Renal pelvis (tissue), 12 donors: ENCODE measurements at places on chromosomes 2 and 18. TPM values are rescaled to one million over a fixed set of nuclear protein-coding genes. Genes with fewer than 3 reads are reported as not detected.

Gene SCG2
- 0.54 TPM for polyA plus RNA-seq

Gene FAM110C
- 13.7 TPM for polyA plus RNA-seq

Gene LRP2
- 204 TPM for polyA plus RNA-seq

Gene GAREM1
- polyA plus RNA-seq = 29.3 TPM

DNA sequence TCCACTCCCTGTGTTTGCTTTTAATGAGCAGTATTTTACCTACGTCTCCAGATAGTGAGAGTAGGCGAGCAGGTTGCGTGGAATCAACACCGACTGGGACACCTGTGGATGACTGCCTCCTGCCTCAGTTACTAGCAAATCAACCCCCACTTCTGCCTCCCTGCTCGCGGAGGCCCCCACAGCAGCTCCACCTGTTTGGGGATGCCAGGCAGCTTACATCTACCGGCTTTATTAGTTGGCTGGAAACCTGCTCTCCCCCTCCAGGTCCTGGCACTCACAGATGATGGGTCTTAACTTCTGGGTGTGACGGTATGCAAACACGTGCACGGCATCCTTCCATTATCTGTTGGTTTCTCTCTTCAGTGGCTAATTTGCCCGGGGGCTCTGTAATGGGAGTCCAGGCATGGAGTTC lies 164.4 kb upstream of the SESTD1 start:
- DNase-seq = no peak

- no peak for DNase-seq
Observed at GRCh38 chr2:178066890-178067669, 5.5 kb downstream of the PDE11A start.

GRCh38 chr2:119308793-119309330 lies 57.8 kb downstream of the C2orf76 start:
- DNase-seq = no peak

DNA sequence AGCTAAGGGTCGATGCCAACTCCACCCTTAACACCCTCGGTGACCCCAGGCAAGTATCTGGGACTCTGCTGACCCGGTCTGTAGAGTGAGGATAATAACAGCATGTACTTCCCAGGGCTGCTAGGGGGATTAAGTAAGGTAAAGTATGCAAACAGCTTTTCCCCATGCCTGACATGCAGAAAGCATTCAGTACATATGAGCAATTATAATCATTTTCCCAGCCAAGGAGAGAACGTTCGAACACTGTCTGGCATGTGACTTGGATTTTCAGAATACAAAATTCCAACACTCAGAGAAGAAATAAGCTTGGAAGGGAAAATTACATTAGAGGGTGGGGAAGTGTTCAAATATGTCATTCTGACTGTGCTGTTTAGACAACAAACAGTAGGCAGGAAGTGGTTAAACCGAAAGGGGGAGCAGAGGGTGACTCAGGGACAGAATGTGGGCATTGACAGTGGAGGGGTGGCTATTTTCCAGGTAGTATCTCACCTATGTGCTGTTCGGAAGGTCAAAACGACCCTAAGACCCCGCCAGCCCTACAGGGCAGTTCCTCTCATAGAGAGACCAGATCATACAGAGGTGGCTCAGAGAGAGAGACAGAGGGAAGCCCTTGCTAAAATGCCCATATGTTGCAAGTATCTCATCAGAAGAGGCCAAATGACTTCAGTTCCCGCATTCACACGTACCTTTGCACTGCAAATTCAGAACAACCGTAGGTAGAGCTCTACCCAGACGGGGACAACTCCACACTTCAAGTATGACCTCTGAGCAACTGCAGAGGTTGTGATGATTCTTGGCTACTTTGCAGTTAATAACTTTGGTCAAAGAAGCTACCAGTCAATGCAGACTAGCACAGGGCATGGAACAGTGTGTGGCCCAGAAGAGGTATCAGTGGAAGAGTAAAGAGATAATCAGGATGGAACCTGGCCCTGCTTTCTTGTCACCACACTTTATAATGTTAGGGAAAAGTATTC lies 14.8 kb downstream of the ASPRV1 start:
- no peak for DNase-seq

GRCh38 chr18:45839414-45840395 lies 14.2 kb downstream of the SIGLEC15 start:
- peak; percentile 20 for DNase-seq

GRCh38 chr2:99911736-99912135 lies 230.7 kb downstream of the AFF3 start:
- DNase-seq = no peak

DNA sequence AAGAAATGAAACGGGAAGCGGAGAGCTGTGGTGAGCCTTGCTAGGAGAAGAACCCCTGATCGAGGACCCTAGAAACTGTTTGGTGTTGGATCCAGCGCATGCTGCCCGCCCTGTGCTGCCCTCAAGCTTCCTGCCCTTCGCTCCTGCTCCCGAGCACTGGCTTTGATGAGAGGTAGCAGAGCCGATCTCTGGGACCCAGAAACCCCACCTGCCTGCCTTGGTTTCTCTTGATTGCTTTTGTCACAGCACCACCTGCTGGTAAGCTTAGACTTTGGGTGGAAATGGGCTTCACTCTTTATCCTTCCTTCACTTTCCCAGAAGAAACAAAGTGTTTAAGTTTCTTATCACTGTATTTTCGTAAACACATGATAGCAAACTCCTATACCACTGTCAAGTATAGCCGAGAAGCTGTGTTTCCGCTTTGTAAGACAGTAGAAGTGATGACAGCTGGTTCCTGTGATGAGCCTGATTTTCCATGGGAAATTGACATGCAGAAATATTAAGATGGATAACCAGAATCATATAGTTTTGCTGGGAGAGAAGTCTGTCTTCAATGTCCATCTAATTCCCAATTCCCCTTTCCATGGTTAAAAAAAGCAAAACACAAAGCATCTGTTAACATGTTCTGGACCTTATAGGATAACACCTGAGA lies 267.4 kb downstream of the PHLPP1 start:
- DNase-seq = peak; percentile 67

GRCh38 chr18:57950542-57950941 lies 93.5 kb upstream of the NEDD4L start:
- DNase-seq = no peak

DNA sequence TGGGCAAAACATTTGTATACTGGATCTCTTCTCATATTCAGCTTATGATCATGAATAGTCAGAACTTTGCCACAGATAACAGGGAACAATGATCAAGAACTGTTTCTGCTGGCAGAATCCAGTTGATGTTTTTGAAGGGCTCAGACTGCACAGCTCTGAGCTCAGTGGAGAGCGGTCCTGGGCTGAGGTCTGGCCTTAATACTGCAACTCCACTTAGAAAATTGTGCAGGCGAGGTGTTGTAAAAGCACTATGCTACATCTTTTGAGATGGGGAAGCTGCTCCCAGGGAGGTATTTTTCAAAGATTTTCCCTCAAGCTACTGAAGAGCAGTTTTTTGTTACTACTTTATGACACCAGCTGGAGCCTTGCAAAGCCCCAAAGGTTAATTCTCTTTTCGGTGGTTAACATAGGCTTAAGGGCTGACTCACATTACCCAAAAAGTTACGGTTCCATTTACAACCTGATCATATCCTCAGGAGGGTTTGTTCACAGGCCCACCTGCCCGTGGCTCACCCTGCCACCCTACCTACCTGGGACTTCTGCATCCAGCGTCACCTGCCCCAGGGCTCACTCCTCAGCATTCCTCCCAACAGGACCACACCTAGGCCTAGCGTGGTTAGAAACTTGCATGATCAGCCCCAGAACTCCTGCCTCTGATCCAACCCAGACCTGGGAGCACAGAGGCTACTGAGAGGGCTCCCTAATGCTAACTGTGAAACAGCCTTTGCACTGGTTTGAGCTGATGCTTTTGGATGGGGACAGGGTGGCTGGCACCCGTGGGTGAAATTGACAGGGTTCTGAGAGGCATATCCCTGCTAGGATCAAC lies 114.4 kb downstream of the NCK2 start:
- DNase-seq = no peak

DNA sequence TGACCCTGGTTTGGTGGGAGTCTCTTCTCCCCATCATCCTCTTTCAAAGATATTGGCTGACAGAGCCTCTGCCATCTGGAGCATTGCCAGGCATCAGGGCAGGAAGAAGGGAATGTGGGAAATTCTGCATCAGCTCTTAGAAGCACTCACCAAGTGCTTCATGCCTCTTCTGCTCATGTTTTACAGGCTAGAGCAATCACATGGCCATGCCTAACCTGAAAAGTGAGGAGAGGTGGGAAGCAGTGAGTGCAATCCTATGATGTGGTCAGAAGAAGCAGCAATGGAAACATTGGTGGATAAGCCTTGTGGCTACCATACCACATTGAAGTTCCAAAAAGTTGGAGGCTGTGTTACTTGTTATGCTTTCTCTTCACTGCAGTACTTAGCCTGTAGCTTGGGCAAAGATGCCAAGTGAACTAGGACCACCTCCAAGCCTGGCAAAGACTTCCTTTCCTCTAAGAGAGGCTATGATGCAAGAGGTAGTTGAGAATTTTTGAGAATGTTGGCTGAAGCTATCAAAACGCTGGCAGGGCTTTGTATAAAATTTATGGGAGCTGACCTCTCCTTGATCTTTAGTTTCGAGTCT lies 64.1 kb downstream of the BCL2L11 start:
- DNase-seq = no peak

DNA sequence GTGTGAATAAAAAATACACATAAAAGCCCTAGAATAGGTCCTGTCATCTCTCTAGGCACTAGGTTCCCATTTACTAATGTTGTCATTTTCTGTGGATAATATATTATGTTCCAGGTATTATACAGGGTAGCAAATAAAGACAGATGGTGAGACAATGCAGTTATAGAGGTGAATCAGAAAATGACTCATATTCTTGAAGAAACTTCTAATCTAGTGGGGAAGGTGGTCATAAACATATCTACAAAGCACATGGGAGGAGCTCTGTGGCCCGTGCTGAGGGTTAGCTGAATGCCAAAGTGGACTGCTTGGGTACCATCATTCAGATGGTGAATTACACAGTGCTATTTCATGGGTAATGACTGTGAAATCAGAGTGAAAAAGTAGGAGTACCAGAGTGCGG lies 700.9 kb downstream of the ERBB4 start:
- no peak for DNase-seq

DNA sequence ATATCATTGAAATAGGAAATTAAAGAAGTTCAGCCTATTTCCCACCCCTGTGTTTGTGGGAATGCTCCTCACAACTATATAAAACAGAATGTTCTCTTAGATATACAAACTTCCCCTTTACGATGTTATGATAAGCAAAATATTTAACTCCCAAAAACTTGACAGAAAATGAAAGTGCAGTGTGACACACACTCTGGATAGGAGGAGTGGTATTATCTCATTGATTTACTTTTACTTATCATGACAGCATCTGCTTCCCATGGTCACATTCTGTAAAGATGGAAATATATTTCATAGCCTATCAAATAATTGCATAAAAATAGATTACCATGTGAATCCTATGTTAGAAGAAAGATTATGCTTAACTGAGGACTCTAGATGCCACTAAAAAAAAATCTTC lies 96.6 kb upstream of the STK17B start:
- DNase-seq = no peak

DNA sequence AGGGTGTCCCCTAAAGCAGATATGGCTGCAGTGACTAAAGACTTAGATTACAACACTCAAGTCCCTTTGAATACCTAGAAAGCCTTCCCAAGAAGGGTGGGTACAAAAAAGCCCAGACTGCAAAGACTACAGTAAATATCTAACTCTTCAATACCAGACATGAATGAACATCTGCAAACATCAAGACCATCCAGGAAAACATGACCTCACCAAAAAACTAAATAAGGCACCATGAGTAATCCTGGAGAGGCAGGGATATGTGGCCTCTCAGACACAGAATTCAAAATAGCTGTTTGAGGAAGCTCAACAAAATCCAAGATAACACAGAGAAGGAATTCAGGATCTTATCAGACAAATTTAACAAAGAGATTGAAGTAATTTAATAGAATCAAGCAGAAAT lies 138.2 kb upstream of the OTOS start:
- DNase-seq = no peak

DNA sequence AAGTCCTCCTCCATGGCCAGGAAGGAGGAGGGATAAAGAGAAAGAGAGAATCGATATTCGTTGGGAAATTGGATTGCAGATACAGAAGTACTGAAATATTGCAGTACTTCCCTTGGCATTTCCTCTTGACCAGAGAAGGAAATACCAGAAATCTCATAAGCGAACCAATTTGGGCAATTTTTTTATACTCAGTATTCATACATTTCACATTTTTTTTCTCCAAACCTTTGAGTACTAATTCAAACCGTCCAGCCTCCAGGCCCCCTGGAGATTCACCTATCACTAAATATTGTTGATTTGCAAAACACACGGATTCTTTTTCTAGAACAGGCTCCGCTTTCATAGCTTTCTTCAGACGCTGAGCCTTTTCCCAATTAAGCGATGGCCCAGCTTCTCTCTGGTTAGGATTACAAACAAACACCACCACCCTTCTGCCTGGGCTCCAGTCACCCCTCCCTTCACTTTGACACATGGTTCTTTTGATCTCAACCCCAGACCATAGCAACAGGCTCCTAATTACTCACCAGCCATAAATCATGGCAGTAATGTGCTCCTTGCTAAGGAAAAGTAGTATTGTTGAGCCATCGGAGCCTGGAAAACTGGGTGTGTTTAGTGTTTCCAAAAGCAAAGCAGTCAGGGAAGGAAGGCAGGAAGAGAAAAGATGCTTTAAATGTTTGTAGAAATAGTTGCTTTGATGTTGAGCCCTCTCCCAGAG lies 138.4 kb upstream of the CCDC68 start:
- DNase-seq = peak; percentile 93

DNA sequence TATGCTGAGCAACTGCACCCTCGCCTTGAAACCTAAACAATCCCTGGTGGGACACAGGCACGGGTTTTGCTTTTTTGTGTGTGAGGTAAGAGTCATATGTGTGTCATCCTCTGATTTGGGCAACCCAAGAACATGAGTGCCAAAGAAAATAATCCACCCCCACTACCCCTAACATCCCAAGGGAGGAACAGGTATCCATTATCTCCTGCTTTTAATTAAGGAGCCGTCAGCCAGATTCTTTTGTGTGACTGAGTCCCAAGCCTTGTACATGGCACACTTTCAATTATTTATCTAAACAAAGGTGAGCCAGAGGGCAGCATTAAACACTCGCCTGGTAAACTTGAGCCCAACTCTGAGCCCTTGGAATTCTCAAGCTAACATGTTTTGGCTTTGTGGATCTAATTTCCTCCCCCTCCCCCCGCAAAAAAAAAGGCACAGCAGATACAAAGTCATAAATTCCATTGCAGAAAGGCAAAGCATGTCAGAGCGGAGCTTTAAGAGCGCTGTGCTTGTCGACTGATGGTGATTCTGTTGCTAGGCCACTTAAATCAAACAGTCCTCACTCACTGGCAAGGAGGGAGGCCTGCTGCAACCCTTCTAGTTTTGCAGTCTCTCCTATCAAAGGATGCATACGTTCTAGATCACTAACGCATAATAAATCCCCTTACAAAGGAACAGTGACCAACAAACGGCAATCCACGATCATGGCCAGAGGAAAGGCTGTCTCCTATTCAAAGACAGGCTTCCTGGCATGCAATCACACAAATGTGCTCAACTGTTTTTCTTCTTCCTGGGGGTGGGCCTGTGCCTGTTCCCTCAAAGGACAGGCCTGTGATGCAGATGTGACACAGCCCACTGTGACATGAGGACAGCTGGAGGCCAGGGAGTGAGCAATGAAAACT lies 143.5 kb upstream of the LMAN1 start:
- peak; percentile 96 for DNase-seq
